ENCODE measurements at places on chromosomes 11 and 22.

- DNase-seq = no peak
Measured at GRCh38 chr22:22749167-22749758, 104.8 kb downstream of the GGTLC2 start.

DNA sequence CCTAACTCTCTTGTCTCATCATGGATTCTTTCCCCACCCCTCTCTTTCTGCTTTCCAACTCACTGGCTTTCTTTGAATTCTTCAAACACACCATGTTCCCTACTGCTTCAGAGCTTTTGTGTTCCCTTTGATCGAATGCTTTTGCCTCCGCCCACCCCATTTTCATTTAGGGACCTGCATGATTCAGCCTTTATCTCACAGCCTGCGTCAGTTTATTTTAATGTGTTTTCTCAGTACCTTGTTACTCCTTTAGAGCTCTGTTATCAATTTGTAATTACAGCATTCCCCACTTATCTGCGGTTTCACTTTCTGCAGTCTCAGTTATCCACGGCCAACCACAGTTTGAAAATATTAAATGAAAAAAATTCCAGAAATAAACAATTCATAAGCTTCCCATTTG lies 451.3 kb downstream of the METTL15 start:
- DNase-seq = no peak

- no peak for DNase-seq
Measured at GRCh38 chr11:108788565-108789199, 123.8 kb downstream of the DDX10 start.

- no peak for DNase-seq
Measured at GRCh38 chr11:68044145-68044813, 5.5 kb downstream of the TCIRG1 start.

DNA sequence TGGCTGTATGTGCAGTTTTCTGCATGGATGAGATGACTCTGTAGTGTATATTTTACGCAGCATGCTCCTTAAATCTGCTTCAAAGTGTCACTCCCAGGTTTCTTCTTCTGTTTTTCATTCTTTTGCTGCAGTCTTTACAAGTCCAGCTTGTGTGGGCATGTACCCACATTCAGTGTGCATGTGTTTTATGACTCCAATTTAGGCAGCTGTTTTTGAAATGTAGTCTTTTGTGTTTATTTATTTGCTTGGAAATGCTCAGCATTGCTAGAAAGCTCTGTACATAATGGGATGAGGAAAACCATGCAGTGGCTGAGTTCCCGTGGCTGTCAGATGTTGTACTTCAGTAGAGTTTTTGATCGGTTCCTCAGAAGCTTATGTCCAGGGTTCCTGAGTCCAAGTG lies 138.5 kb downstream of the ARHGAP42 start:
- no peak for DNase-seq

- DNase-seq = no peak
Measured at GRCh38 chr11:119384332-119384731, 2.8 kb upstream of the USP2 start.

DNA sequence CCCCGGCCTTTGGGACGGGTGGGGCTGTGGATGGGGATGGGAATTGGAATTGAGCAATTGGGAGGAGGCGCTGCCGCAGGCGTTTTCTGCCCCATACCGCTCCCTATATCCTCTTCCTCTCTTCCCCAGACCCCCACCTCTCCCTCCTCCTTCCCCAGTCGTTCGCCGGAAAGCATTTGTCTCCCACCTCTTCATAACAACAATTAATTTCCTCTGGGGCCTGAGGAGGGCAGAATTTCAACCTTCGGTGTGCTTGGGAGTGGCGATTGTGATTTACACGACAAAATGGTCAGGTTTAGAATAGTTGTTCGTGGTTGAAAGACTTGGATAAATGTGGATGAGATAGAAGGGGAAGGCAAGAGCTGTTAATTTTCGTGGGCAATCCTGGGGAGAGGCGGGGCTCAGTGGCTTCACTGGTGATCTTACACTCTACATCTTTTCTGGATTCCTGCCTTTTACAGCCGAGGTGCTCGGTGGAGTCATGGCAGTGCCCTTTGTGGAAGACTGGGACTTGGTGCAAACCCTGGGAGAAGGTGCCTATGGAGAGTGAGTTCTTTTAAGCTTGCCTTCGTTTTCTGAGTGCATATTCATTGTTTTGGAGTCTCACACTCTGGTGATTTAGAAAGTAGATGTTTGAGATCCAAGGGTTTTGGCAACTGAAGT lies 1.5 kb downstream of the CHEK1 start:
- DNase-seq = peak; percentile 93

- DNase-seq = peak; percentile 87
Measured at GRCh38 chr11:128784059-128784804, 82.9 kb downstream of the KCNJ1 start.

DNA sequence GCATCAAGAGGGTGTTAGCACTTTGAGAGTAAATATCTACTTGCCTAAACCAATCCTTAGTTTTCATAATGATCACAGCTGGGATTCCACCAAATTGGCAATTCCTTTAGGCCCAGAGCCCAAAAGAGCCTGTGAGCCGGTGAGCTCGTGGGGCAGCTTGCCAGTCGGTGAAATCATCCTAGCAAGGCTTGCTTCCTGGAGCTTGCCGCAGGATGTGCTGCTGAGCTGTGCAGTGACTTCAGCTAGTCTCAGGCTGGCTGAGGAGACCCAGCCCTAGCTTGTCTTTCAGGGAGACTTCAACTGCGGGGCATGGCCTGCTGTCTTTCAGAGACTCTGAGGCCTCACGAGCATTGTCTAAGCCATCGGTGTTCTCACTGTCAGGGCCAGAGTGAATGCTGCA lies 73.6 kb upstream of the SUSD2 start:
- no peak for DNase-seq

DNA sequence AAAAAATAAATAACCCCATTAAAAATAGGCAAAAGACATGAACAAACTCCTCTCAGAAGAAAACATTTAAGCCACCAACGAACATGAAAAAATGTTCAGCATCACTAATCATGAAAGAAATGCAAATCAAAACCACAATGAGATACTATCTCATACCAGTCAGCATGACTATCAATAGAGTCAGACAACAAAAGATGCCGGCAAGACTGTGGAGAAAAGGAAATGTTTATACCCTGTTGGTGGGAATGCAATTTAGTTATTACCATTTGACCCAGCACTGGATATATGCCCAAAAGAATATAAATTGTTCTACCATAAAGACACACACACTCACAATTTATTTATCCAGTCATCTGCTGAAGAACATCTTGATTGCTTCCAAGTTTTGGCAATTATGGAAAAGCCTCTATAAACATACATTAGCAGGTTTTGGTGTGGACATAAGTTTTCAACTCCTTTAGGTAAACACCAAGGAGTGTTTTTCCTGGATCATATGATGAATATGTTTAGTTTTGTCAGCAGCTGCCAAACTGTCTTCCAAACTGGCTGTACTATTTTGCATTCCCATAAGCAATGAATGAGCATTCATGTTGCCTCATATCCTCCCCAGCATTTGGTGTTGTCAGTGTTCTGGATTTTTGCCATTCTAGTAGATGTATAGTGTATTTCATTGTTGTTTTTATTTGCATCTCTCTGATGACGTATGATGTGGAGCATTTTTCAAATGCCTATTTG lies 28.0 kb downstream of the OR8D1 start:
- no peak for DNase-seq

- DNase-seq = no peak
Measured at GRCh38 chr22:31496735-31497146, 405 bp downstream of the SFI1 start.

- DNase-seq = no peak
Measured at GRCh38 chr11:86977441-86978050, 22.4 kb upstream of the FZD4 start.
